ENCODE measurements at places on chromosomes 16 and 17.

- no peak for DNase-seq
Measured at GRCh38 chr16:47716571-47716970, 255.4 kb downstream of the PHKB start.

GRCh38 chr17:55289106-55289446 is 24.3 kb downstream of the HLF start:
- no peak for DNase-seq

GRCh38 chr16:4021070-4021779 is 95.0 kb downstream of the ADCY9 start:
- no peak for DNase-seq

DNA sequence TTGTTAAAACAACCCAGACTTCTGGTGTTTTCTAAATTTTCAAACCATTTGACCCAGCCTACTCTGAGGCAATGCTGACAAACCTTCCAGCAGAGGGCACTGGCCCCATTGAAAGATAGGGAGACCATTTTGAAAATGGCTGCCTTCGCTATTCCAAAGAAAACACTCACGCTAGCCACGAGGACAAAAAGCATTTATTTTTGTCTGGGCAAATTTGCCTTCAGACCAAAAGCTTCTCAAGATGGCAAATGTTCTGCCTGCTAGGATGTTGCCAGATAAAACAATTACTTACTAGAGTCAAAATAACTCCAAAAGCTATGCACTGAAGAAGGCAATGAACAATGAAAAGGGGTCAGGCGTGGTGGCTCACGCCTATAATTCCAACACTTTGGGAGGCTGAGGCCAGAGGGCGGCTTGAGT is 296.7 kb upstream of the IRX5 start:
- DNase-seq = no peak

DNA sequence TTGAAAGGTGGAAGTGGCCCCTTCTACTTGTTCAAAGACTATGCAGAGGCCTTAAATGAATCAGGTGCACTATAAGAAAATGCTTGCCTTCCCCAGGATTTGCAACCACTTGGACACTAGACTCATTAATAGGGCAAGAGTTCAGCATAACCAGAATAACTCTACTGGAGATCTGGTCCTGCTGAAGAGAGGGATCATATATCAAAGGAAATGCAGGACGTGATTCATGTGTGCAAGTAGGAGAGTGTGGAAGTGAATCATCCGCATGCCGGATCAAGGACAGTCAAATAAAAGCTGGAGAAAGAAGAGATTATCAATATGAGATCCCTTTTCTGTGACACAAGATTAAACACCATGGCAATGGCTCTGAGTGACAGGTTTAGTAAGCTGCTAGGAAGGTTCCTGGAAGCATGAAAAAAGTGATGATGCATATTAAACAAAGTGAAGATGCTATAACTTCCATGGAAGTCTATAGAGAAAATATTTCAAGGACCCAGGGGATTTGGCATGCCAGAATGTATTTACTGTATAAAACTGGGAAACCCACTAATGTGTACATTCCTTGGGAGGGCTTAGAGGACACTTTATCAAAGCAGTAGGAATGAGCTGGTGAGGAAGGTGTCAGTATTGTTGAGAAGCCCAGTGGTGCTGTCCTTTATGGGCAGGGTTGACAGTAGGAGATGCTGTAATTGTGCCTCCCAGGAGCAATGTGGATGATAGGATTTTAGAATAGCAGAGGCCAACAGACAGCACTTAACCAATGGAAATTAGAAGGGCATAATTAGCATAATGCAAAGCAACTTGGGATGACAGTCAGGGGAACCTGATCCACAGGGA is 133.1 kb downstream of the ABCA8 start:
- no peak for DNase-seq

DNA sequence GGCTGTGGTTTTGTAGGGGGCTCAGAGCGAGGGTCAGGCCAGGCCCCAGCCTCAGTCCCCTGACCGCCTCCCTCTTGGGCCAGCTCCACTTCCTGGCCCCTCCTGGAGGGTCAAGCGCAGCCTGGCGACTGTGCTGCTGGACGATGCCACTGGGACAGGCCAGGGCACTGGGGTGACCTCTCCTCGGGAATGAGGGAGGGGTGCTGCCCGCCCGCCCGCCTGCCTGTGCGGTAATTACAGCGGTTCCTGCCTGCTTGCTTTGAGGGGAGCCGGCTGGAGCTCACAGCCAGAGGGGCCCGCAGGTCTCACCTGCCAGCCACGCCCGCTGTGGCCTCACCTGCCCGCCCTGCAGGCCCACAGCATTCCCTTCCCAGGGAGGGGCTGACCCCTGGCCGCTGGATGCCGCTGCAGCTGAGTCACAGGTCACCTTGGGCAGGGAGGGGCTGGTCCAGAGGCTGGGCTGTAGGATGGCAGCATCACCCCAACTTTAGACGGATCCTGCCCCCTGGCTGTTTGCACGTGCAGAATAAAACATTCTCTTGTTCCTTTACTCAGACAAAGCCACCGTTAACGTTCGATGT is 76.7 kb upstream of the CBX4 start:
- no peak for DNase-seq

DNA sequence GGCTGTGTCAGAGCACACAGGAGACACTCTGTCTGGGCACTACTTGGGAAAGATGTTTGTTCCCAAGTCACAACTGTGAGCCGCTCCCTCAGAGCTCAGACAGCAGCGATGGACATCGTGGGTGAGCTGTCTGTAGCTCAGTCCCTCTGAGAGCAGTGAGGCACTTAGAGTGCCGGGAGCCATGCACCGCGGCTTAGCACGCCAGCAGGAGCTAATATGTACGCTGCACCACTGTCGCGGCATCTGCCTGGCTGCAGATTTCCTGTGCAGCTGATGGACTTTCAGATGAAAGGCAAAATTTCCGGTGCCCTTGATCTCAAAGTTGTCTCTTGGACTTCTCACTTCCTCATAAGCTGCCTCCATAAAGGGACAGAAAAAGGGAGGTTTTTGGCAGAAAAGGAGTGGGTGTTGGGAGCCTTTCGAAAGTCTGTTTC is 92.8 kb upstream of the ZNF469 start:
- no peak for DNase-seq

DNA sequence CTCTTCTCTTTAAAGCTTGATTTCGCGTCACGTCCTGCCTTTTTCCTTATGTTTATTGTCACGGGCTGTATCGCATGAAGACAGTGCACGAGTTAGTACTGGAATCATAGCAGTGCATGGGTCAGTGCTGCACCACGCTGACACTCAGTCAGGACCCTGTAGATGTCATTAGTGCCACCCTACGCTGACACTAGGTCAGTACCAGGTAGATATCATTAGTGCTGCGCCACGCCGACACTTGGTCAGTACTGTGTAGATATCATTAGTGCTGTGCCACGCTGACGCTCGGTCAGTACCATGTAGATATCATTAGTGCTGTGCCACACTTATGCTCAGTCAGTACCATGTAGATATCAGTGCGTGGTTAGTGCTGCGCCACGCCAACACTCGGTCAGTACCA is 106.2 kb upstream of the ZNF469 start:
- DNase-seq = no peak

GRCh38 chr16:57606147-57606846 is 22.1 kb upstream of the ADGRG1 start:
- no peak for DNase-seq

DNA sequence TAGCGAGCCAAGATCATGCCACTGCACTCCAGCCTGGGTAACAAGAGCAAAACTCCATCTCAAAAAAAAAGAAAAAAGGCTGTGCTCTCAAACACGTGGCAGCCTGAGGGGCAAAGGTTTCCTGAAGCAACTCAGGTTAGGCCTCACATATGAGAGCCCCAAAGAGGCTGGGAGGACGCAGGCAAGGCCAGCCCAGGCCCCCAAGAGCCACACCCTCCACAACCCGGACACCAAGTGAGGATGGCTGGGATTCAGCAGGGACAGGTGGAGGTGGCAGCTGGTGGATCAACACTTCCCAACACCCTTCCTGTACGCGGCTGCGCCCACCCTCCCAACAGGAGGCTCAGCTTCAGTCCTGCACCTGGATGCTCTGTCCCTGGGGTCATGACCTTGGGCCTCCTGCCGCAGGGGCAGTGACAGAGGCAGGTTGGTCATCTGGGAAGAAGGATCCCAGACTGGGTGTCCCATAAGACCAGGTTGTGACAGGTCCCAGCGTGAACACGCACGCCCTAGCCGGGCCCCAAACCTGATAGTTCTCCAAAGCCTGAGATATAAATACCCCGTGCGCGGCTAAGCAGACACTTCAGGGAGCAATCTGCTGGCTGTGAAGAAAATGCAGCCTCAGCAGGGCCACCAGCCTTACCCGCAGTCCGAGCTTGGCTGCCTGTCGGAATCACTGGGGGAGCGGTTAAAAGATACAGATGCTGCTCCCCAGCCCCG is 78.1 kb downstream of the TIMM22 start:
- no peak for DNase-seq
